Right renal cortex interstitium (tissue), 3 donors: ENCODE measurements at places on chromosomes 13 and 19. TPM values are rescaled to one million over a fixed set of nuclear protein-coding genes. Genes with fewer than 3 reads are reported as not detected.

ADPRHL1 gene
- 4.4 TPM for polyA plus RNA-seq

CD209 gene
- polyA plus RNA-seq: 1.4 TPM

CEBPA gene
- 2.4 TPM for polyA plus RNA-seq

TNFSF9 gene
- 0.33 TPM for polyA plus RNA-seq

TNFRSF19 gene
- 55.0 TPM for polyA plus RNA-seq
